Mesangial cell (primary cell): ENCODE measurements at places on chromosomes 6 and 20. TPM values are rescaled to one million over a fixed set of nuclear protein-coding genes. Genes with fewer than 3 reads are reported as not detected.

Gene EPPIN
- not detected in 2 replicates for total RNA-seq

Gene XPO5
- total RNA-seq: 29.2 and 46.4 TPM in 2 replicates

Gene PGC
- total RNA-seq: not detected in 2 replicates

Gene SLC12A5
- 2.1 and 3.2 TPM in 2 replicates for total RNA-seq
